ENCODE measurements at places on chromosomes 7 and 10.

GRCh38 chr10:5534051-5534821, 9.5 kb downstream of the CALML3 start:
- no peak for DNase-seq

GRCh38 chr7:154183946-154184345, 131.7 kb downstream of the DPP6 start:
- no peak for DNase-seq

DNA sequence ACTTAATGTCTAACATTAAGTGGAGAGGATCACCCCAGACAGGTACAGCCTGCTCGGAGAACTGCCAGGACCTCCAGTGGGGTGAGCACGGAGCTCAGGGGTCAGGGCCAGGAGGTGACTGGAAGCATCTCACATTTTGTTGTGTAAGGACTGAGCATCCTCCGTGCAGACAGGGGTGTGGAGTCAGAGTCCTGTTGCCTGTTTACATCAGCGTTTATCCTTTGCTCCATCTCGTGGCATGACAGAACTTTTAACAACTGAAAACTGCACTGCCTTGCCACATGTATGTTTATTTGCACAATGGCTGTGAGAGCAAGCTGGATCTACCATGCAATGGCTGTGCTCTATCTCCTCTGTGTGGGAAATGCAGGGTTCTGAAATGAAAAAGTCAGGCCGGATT, 175.4 kb upstream of the AKR1E2 start:
- DNase-seq, result no peak

- DNase-seq, result no peak
These were observed 132.6 kb downstream of the RPS24 start for GRCh38 chr10:78166261-78166660.

GRCh38 chr7:154424350-154424749, 372.2 kb downstream of the DPP6 start:
- peak; percentile 98 for DNase-seq

- DNase-seq, result no peak
These were observed 73.7 kb downstream of the NKX6-2 start for GRCh38 chr10:132712291-132712690.

GRCh38 chr10:130636313-130636930, 500.2 kb downstream of the GLRX3 start:
- no peak for DNase-seq

DNA sequence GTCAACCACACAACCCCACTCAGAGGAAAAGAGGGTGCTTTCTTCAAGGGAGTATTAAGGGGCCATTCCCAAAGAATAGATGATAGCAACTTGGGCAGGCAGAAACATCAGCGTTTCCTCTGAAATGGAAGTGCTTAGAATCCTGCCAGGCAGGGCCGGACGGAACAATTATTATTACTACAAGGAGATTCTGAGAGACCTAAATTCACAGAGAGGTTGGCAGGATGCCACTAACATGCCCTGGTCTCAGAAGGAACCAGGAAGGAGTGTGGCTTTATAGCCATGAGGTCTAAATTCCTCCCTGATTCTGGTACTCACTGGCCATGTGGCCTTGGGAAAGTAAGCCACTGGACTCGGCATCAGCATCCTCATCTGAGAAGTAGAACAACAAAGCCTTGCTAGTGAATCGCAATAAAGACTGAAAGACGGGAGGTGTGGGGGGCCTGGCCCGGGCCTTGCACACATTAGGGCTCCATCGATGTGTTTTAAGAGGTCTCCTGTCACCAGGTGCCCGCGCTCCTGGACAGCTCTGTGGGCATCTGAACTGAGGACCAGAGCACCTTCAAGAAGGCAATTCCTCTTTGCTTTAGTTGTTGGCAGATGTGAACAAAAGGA, 131.5 kb downstream of the OAT start:
- DNase-seq, result no peak

Measured in NCI-H524 treated with DMSO at 0.1 percent for 48 hours (cell line).